ENCODE measurements at places on chromosomes 13 and 19.
A peak's percentile ranks its signal among the peaks of the same experiment; 100 is the strongest.

DNA sequence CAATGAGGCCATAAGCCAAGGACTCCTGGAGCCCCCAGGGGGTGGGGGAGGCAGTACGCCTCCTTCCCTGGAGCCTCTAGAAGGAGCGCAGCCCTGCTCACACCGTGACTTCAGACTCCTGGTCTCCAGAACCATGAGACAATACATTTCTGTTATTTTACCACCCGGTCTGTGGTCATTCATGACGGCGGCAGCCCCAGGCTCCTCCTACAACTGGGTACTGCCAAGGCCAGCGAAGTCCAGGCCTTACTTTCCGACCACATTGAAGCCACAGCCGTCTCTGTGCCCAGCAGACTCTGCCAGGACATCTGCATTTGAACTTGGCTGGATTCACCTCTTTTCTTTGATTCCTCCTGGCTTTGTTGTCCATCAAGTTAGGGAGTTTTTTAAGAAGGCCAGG lies 10.5 kb downstream of the GNG7 start:
- no peak for DNase-seq

- no peak for DNase-seq
These were observed 161.2 kb upstream of the RNF113B start for GRCh38 chr13:98338310-98338709.

GRCh38 chr19:1312767-1313694 lies 27.4 kb downstream of the EFNA2 start:
- peak; percentile 99 for DNase-seq

DNA sequence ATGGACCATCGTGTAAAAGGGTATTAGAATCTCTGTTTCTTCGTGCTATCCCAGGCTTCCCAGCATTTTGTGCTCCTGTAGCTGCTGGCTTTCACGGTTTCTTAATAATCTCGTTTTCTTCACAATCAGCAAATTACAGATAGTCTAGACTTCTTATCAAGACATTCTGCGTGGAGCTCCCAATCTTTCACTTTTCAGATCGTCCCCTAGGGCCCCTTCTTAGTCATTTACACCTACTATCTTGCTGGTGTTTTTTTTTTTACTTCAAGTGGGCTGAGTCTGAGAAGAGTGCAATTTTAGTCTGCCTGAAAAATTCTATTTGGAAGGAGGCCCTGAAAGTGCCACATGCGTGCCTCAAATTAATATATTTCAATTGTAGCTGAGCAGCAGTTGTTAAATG lies 275.1 kb downstream of the SHISA2 start:
- DNase-seq: no peak

DNA sequence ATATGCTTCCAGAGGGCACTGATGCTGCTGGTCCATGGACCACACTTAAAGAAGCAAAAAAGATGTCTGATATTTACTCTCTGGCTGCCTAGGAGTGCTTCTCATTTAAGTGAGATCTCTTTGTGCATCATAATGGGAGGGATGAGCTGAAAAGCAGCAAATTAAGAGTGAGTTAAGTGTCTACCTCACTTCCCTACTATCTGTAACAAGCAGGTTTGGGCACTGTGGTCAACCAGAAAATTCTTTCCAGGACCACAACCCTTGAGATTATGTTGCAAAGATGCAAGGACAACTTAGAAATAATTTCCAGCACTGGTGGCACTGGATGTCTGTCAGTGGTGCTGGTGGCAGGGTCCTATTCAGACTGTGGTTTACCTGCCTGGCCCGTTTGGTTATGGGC lies 52.1 kb upstream of the USPL1 start:
- DNase-seq: no peak

GRCh38 chr19:16433986-16434385 lies 37.8 kb downstream of the EPS15L1 start:
- no peak for DNase-seq

DNA sequence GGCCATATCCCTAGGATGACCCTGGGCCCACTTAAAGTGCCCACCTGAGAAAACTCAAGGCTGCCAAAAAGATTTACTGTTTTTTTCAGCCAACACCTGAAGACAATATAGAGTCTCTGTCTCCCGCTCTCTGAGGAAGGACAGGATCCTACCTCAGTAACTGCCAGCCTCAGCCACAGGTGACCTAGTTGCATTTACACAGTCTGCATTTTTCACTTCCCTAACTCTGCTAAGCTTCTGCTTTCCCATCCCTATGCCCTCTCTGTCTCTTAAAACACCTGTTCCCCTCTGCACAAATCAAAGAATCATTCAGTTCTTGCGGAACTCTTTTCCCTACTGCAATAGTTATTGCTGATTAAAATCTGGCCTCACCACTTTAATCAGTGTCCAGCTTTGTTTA lies 609.5 kb downstream of the UQCRFS1 start:
- DNase-seq: no peak

GRCh38 chr13:87779426-87779825 lies 108.3 kb downstream of the SLITRK5 start:
- no peak for DNase-seq

DNA sequence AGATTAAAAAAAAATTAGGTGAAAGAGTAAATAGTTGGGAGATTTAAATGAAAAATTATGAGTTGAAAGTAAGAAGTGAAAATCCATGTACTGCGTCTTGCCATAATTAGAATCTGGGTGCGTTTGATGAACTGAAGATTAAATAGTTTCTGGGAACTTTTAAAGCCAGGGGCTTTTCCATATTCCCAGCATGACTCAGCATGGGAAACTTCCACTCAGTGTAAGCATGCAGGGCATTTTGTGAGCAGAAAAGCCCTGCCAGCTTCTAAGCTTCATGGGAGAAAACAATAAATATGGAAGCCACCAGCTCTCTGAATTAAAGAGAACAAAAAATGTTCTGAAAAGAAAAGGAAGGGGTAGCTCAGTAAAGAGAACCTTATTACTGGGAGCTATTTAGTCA lies 62.0 kb upstream of the EDNRB start:
- DNase-seq: no peak

DNA sequence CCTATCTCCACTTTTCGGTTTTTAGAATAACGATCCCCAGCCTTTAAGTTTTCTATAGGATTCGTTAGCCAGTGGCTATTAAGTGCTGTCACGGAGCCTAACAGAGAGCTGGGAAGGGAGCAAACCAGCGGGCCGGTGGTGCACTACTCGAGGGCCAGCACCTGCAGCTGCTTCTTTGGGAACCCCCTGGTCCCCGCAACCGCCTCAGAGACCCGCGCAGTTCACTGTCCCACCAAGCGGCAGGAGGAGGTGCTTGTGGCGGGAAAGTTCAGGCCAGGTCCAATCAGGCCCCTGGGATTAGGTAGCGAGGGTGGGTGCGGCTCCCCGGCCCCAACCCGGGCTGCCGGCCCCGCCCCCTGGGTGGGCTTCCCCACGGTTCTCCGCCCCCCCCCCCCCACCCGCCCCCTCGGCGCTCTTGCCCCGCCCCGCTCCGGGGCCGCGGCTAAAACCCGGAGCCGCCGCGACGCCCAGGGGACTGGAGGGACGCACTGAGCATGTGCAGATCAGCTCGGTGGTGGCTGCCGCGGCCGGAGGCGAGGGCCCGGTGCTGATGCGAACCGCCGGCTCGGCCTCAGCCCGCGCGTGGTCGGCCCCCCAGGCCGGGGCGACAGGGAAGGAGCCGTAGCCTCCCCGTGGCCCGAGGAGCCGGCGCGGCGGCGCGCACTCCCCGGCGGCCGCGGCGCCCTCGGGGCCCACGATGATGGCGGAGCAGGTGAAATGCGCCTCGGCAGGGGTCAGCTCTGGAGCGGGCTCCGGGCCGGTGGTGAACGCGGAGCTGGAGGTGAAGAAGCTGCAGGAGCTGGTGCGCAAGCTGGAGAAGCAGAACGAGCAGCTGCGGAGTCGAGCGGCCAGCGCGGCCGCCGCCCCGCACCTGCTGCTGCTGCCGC lies at the start of gene SLAIN1:
TSS of gene SLAIN1 (plus strand) at position 471 of the 887 bp plus-strand sequence. CDS start at position 698, 227 bp downstream.
- DNase-seq: no peak

DNA sequence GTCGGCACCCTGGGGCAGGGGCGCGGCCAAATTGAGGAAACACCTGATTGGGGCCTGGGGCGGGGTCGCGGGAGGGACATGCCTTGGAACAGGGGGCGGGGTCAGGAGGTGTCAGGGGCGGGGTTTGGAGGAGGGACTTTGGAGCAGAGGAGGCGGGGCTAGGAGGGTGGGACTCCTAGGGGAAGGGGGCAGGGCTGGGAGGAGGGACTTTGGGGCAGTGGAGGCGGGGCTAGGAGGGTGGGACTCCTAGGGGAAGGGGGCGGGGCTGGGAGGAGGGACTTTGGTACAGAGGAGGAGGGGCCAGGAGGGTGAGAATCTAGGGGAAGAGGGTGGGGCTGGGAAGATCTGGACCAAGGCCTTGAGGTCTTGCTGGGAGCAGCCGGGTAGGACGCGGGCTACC lies 21.9 kb downstream of the GRIN2D start:
- no peak for DNase-seq

DNA sequence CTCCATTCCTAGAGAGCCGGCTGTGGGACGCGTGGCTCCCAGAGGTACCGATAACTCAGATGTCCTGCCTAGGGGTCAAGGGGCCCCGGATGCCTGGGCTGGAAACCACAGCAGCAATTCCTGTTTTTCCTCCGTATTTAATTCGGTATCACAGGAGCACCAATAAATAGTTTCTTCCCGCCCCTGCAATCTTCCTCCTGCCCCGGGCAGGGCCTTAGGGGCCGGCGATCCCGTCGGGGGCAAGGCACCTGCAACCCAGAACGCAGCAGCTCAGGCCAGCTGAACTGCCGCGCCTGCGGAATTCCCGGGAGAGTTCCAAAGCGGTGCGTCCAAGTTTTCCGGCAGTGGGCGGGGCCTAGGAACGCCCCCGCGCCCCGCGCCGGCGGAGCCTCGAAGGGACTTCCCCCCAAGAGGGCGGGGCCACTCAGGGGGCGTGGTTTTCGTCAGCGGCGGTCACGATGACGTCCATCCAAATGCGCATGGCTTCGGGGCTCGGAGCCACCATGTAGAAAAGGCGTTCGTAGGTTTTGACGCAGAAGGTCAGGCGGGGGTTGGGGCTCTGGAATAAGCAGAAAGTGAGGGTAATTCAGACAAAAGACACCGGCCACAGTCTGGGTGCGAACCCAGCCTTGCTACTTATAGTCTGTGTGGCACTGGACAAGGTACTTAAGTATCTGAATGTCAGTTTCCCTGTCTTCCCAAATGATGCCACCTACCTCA lies 9.7 kb upstream of the LYPD3 start:
- DNase-seq: peak; percentile 89

DNA sequence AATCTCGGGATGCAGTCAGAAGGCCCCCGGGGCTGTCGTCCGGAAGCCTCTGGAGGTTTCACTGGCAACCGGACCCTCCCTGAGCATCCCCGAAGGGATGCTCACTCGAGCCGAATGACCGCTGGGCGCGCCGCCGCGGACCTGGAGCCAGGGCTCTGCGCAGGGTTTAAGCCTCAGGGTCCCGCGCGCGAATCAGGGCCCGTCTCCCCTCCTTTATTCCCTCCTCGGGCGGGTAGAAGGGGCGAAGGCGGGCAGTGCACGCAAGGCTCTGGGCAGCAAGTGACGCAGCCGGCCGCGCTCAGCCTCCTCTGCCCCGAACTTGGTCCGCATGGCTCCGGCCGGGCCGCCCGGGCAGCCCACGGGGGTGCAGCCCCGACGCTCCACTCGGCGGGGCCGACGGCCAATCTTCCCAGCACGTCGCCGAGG lies 572 bp downstream of the SHISA2 start:
- no peak for DNase-seq

Data from H54 (cell line).